ENCODE measurements at places on chromosomes 1 and 21.

GRCh38 chr1:22282364-22282995, 139.6 kb upstream of the WNT4 start:
- no peak for DNase-seq

GRCh38 chr1:107534632-107535031, 393.8 kb downstream of the NTNG1 start:
- no peak for DNase-seq

DNA sequence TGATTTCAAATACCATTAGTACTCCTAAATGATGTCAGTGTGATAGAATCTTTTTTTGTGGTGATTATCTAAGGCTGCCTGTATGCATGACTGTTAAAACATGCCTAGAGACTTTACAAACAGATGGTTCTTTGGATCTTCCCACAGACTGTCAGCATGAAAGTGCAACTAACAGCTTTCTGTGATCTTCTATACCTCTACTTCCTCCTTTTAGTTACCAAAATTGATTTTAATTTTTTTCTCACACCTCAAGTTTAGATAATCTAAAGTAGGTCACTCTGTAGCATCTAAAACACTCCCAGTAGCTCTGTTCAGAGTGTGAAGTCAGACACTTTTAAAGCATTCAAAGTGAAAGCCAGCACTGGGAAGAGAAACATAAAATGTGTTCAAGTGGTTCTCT, 534.5 kb downstream of the PTPRC start:
- peak; percentile 12 for DNase-seq

DNA sequence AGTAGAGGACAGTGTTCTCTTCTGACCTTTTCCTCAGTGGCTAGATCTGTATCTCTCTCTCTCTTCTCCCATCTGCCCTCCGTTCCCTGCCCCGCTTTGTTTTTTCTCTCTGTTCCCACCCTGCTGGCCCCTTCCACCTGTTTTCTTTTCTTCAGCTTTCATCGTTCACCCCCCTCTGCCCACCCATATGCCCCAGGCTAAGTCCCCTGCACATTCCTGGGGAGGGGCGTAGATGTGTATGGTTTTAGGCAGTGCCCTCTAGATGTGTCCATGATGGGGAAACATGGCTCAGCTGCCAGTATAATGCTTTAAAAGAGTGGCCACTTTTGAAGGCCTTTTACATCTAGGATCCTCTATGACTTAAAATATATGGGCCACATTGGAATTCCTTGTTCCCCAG, 13.6 kb downstream of the S100A11 start:
- no peak for DNase-seq

- no peak for DNase-seq
Measured at GRCh38 chr1:16442941-16443340, 2.4 kb downstream of the NECAP2 start.

- peak; percentile 79 for DNase-seq
Measured at GRCh38 chr1:161192476-161193465, 6.1 kb downstream of the ADAMTS4 start.

DNA sequence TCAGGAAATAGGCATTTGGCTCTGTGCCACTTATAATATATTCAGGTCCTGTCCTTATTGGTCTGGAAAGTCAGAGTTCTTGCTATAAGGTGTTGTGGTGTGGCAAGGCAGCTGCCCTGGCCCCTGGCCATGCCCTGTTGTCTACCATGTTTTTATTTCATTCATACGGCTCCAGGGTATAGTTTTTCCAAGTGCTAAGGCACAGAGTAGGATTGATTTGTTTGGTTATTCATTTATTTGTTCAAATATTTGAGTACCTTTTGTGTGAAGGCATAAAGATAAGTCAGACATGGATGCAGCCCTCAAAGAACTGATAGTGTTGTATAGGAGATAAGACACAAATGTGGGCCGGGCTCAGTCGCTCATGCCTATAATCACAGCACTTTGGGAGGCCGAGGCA, 10.1 kb downstream of the ZBTB8B start:
- DNase-seq: no peak

GRCh38 chr1:156704166-156704711, 1.1 kb downstream of the CRABP2 start:
- no peak for DNase-seq

- no peak for DNase-seq
Measured at GRCh38 chr1:24775916-24776315, 30.7 kb downstream of the CLIC4 start.

DNA sequence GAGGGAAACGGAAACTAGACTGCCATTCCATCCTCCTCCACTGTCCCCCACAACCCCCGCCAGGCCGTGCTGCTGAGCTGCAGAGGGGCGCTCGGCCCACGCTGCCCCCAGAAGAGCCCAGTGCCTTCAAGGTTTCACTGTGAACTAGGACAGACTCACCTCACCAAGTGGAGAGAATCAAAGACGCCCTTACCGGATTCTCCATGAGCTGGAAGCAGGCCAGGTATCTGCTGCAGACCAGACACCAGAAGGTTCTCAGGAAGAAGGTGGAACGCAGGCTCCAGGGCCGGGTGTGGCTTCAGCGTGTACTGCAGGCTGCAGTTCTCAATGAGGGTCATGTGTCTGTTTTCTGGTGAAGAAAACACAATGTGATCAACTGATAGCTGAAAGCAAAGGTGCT, 30.6 kb downstream of the NPHP4 start:
- DNase-seq: no peak

DNA sequence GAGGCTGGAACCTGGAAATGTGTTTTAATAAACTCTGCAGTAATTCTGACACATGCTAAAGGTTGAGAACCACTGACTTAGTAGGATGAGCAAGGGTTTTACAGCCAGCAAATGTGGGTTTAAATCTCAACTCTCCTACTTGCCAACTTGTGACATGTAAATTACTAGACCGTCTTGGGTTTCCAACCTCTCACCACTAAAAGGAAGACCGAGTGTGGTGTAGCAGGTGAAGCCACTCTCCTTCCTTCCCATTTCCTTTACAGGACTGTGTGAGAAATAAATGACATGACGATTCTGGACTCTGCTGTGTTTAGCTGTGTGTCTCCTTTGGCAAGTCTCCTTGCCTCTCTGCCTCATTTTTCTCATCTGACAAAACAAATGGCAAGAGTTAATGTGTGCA, 49.5 kb upstream of the DNAJC6 start:
- no peak for DNase-seq

DNA sequence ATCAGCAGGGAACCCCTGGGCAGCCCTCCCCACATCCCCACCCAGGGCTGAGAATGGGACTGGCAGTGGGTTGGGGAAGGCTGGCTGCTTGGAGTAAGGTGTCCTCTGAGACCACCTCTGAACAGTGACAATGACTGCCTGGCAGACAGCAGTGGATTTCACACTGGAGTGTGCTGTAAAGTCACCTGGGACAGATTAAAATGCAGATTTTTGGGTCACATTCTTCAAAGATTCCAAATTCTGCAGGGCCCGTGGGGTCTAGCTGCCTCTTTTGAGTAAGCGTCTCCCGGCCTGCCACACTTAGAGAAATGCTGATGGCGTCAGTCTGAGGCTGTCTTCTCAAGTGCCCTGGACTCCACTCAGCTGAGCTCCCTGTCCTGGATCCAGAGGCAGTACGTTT, 164.5 kb downstream of the GRIK3 start:
- no peak for DNase-seq

DNA sequence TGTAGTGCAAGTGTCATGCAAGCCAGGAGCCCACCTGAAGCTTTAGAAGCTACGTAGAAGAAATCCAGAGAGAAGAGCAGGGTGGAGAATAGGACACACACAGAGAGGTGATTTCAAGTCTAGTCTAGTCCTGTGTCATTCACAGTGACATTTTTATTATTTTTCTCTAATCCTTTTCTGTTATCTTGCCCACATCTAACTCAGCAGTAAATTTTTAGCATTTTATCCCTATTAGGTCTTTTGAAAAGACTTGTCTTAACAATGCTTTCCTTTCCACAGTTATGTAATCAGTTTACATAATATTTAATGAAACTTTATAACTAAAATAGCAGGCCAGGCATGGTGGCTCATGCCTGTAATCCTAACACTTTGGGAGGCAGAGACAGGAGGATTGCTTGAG, 198.6 kb downstream of the ADGRL2 start:
- DNase-seq: no peak

DNA sequence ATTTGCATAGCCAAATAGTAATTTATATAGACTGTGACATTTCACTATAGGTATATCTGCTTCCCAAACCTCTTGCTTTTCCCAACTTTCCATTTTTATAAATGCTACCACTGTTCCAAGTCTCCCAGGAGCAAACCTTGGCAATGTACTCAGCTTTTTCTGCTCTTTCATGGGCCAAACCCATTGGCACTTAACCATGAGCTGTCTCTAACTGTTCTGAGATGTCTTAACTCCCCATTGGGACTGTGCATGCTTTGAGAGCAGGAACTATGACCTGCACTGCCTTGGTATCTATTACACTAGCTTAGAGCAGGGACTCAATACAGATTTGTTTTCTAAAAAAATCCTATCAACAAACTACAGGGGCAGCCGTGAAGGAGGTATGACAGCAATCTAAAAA, 22.5 kb upstream of the KHDRBS1 start:
- DNase-seq: no peak

DNA sequence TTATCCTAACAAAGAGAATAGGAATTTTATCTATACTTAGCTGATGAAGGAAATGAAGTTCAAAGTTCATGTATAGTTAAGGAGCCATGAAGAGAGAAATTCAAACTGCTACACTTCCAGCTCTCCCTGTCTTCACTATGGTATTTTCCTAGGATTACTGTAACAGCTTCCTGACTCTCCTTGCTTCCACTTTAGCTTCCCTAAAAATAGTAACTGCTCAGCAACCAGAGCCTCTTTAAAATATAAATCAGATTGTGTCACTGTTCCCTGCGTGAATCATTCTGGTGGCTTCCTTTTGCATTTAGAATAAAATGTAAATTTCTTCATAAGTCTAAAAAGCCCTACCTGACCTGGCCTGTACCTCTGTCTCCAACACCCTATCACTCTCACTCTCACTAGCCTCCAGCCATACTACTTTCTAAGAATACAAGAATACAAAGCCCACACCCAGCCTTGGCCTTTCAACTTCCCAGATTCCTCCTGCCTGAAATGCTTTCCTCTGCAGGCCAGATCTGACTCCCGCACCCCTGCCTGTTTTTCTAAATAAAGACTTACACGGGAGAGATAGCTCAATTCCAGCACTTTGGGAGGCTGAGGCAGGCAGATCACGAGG, 30.5 kb downstream of the OR10J1 start:
- DNase-seq: no peak

DNA sequence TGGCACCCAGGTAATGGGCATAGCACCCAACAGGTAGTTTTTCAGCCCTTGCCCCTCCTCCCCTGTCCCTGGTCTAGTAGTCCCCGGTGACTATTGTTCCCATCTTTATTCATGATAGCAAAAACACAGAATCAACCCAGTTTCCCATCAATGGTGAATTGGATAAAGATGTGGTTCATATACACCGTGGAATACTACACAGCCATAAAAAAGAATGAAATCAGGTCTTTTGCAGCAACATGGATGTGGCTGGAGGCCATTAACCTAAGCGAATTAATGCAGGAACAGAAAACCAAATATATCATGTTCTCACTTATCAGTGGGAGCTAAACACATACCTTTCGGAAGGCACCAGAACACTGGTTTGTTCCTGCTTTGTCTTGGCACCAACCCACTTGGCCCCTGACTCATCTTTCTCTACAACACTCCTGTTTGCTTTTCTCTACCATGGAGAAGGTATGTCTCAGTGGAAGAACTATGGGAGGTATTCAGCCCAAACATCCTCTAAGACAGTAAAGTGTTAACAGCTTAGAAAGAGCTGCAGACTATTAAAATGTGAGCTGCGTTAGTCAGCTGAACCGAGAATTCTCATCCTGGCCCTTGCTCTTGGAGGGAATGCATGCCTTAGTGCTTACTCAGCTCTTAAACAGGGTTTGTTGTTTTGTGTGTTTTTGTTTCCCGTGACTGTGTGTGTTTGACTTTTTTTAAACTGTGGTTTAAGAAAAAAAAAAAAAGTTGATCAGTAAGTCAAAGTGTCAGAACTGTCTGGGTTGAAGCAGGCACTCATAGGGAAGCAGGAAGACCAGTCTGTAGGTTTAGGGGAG, 203.0 kb downstream of the TOMM20 start:
- DNase-seq: peak; percentile 43

- DNase-seq: no peak
Measured at GRCh38 chr1:197951617-197952175, 34.5 kb downstream of the LHX9 start.

DNA sequence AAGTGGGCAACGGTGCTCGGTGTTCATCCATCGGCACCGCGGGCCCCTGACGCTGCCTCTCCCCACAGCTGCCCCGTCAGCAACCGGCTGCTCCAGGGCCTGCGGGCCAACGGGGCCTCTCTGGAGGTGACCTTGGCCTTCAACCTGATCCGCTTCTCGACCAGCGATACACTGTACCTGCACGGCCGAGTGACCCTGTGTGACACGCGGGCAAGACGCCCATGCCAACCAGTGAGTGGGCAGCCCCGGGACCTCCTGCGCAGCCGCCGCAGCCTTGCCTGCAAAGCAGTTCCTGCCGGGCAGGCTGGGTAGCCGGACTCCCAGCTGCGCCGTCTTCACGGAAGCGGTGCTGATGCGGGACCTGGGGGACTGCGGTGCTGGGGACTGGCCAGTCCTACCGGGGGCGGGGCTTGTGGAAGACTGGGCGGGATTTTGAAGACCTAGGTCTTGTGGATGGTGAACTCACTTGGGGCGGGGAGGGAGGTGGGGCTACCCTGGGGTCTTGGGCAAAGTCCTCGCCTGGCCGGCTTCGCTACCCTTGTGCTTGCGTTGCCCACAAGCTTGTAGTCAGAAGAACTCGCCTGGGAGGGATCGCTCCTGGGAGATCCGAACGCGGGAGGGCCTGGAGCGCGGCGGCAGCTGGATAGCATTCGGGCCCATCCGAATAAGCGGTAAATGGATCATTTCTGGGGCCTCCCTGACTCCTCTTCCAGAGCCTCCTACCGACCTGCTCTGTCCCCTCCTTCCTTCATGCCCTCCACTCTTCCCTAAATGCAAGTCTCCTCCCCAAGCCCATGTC, 8.8 kb upstream of the CEP85 start:
- peak; percentile 49 for DNase-seq

GRCh38 chr1:116203181-116203723, 92.1 kb downstream of the MAB21L3 start:
- no peak for DNase-seq

DNA sequence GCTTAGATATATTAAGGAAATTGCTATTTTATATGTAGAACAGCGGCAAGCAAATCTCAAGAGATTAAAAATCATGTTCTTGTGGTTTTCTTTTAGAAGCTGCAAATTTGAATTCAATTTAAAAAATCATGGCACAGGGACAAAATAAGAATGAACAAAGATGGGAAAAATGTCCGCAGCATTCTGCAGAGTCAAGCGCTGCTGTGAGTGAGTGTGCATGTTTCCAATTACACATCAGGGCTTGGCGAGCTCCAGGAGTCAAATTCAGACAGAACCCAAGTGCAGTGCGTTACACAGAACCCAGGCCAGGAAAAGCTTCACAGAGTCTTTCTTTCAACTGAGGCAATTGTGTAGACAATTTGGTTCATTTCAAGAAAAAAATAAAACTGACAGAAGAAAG, 33.3 kb upstream of the ERG start:
- DNase-seq: no peak

All from CD4-positive, alpha-beta T cell treated with Interferon alpha-2 for 1 hour (primary cell).